ENCODE measurements at places on chromosomes 1 and 21.

- no peak for DNase-seq
These were observed 629.1 kb downstream of the SMYD3 start for GRCh38 chr1:245877976-245878375.

DNA sequence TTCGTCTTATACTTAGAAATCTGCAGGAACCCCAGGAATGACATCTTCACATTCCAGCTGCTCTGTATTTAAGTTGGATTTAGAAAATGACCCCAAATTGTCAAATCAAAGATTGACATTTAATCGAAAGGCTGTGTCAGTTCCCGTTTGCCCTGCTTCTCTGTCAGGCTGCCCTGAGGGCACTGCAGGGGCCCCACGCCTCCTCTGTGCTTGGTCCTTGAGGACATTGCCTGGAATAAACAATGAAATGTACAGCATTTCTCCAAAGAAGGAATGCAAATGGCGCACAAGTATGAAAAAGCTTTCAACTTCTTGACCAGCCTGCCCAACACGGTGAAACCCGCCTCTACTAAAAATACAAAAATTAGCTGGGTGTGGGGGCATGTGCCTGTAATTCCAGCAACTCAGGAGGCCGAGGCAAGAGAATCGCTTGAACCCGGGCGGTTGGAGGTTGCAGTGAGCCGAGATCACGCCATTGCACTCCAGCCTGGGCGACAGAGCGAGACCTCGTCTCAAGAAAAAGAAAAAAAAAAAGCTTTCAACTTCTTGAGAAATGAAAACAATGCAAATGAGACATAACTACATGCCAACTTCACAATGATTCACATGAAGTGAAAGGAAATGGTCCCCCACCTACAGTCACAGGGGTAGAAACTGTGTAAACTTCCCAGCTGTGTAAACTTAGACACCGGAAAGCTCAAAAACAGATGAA lies 3.0 kb downstream of the TMPRSS3 start:
- DNase-seq = peak; percentile 51

GRCh38 chr1:19405761-19406487 lies 79.4 kb downstream of the CAPZB start:
- no peak for DNase-seq

DNA sequence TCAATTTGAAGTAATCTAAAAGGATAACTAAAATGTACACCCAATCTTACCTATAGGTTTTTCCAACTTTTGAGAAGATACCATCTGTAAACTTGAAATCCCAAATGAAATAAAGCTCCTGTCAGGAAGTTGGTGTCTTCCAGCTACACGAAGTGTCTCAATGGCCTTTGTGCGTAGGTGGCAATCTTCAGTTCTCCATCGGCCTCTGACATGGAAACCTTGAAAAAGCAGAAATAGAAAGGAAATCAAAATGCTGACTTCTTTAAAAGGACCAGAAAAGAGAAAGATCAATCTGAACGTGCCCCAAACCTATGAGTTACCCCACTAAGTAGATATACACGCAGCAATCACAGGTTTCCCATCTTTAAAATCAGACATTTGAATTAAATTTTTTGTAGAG lies 10.0 kb downstream of the MKNK1 start:
- DNase-seq = no peak

DNA sequence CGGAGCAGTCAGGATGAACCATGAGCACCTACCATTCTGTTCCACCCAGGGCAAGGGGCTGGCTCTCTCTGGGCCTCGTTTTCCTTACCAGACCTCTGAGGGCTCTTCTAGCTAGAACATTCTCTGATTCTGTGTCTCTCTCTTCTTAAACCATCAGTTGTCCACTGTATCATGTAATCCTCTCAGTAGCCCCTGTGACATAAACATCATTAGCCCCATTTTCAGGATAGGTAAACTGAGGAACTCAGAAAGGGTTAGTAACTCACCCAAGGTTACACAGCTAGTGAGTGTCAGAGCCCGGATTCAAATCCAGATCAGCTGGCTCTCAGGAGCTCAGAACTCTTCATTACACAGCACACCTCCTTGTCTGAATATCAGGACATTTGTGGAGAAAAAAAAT lies 22.8 kb downstream of the IGSF21 start:
- no peak for DNase-seq

DNA sequence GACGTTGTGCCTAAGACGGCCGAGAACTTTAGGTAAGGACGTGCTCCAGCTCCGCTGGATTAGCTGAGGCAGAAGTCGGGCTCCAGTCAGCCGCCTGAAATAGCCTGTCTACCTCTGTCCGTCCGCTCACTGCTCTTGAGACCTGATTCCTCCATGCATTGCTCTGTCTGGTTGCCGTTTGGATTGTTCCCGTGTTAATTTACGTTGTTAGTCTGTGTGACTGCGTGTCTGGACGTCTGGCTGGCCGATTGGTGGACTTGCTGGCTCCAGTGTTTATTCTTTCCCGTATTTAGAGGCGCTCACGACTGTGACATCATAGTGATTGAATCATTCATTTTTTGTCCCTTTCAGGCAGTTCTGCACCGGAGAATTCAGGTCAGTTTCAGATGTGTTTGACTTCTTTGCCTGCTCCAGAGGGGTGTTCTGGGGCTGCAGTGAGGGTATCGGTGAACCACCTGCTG lies 684 bp downstream of the PPIH start:
- no peak for DNase-seq

DNA sequence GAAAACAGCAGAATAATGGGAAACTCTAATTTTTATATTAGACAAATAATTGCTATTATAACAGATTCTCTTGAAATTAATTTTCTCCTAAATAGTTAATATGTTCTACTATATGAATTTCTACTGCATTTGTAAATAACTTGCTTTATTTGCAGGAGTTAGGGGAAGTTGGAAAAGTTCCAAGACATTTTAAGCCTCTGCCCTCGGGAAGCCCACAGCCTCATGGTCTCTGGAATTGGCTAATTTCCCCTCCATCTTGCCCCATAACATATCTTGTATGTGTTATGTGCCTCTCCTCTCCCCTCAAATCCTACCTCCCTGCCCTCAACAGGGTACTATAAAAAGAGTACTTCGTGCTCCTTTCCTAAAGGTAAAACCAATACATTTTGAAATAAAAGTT lies 271.4 kb upstream of the NR5A2 start:
- no peak for DNase-seq

DNA sequence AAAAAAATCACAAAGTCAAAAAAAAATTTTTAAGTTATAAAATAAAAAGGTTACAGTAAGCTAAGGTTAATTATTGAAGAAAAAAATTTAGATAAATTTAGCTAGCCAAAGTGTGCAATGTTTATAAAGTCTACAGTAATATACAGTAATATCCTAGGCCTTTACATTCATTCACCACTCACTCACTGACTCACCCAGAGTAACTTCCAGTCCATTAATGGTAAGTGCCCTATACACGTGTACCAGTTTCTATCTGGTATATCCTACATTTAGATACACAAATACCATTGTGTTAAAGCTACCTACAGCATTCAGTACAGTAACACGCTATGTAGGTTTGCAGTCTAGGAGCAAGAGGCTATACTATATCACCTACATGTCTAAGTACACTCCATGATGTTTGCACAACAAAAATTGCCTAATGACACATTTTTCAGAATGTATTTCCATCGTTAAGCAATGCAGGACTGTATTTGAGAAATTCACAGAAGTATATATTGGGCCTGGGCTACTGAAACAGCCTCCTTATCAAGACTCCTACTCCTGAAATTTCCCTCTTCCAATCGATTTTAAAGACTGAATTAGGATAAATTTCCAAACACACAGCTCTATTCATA lies 155.1 kb downstream of the COP1 start:
- no peak for DNase-seq

GRCh38 chr1:210598135-210598652 lies 269.5 kb downstream of the HHAT start:
- no peak for DNase-seq

- DNase-seq = no peak
These were observed 13.2 kb downstream of the ODF2L start for GRCh38 chr1:86382878-86383277.

GRCh38 chr1:150516616-150517015 lies 1.1 kb downstream of the FALEC start:
- no peak for DNase-seq

DNA sequence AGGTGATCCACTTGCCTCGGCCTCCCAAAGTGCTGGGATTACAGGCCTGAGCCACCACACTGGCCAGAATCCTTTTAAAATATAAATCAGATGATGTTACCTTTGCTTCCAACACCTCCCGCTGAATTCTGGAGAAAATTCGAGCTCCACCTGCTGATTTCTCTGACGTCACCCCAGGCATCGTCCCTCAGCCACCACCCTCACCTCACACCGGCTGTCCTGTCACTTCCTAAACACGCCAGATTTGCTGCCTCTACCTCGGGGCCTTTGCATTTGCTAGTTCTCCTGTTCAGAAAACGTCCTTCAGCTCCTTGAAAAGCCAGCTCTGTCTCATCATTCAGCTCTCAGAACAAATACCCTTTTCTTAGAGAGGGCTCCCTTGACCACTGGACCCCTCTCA lies 57.9 kb downstream of the FBXO2 start:
- no peak for DNase-seq

DNA sequence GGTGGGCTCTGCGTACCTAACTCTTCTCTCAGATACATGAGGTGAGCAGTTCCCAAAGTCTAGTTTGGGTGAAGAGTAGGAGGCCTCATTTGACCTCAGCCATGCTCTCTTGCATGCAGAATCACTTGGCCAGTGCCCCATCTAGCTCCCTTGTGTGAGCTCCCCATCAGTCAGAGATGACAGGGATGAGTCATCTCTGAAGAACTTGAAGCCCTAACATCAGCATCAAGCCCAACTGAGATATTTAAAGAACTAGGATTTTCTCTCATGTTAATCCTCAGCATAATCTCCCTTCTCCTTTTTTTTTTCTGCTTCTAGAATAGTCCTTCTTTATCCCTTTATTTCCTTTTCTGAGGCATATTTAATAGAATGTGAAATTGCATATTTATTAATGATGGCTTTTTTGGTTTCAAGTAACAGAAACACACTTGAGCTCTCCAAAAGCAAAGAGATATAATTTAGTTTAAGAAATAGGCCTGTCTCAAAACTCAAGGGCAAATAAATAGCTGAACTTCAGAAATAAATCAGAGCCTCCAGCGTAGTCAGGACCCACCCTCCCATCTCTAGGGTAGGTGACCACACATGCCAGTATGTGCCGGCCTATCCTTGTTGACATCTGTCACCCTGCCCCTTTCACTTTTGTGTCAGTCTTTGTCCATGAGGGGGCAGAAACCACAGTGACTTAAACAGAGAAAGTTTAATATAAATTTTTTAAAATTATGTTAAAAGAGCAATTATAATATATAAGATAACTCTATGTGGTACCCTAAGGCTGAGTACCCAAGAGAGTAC lies 112.3 kb downstream of the TSEN15 start:
- DNase-seq = peak; percentile 40

GRCh38 chr1:164720440-164721227 lies 161.7 kb downstream of the PBX1 start:
- DNase-seq = no peak

DNA sequence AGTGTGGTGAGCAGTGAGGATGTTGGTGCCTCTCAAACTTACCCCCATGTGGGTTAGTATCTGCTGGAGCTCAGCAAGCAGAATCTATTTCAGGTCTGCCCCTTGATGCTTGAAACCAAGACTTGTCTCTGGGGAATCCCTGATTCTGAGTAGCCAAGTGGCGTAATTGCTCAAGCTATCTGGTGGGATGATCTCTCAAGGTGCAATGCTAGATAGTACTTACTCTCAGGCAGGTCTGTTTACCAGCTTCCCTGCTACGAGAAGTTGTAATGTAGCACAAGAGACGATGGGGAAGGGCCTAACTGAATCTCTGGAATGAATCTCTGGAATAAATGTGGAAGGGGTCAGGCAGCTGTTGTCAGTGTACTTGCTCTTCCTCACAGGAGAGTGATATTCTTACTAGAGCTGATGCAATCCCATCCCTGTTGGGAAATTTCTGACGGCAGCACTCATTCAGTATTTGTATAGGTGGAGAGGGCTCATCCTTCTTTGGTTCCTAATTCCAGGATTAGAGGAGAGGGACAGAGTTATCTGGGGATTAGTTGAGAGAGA lies 65.4 kb downstream of the MACF1 start:
- DNase-seq = peak; percentile 25

DNA sequence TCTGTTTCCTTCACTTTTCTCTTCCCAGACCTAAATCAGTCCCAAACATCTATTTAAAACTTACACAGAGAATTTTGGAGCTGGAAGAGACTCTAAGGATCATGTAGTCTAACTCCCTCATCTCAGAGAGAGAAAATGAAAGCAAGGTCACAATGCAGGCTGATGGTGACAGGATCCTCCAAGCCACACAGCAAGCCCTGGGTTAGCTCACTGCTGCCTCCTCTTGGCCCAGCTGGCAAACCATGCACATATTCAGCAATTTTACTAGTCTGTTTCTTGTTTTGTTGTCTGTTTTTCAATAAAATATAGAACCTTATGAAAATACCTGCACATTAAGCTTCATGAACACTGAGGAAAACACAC lies 27.7 kb upstream of the LY9 start:
- peak; percentile 84 for DNase-seq

DNA sequence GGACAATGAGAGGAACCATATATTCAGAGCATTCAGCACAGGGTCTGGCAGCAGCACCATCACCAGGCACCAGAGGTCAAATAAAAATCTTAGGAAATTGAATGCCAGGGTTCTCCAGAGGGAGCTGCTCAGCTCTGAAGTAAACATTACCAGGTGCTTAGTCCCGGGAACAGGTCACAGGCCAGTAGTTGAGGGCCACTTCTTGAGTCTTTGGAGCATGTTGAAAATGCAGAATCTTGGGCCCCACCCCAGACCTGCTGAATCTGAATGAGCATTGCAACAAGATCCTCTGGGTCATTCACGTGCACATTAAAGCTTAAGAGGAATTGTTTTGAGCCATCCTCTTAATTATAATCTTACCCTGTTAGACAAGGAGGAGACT lies 33.8 kb downstream of the PHC2 start:
- no peak for DNase-seq

- DNase-seq = no peak
These were observed 67.7 kb downstream of the GPATCH2 start for GRCh38 chr1:217563179-217563578.

DNA sequence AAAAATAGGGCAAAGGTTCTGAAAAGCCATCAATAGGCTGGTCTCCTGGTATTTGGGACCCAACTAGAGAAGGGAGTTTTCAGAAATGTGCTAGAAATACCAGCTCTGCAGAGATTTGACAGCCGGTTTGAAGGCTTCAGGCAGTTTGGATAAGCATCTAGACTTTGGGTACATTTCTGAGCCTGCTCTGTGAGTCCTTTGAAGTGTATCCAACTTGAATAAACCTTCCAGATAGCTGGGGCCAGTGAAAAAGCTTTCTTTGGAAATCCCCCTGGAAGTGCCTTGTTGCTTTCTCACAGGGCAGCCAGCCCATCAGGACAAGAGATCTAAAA lies 6.4 kb upstream of the PEF1 start:
- DNase-seq = no peak

- DNase-seq = no peak
These were observed 38.4 kb upstream of the PRDM2 start for GRCh38 chr1:13661539-13661938.

- DNase-seq = peak; percentile 66
These were observed 894 bp downstream of the EPB41 start for GRCh38 chr1:28915031-28915895.

DNA sequence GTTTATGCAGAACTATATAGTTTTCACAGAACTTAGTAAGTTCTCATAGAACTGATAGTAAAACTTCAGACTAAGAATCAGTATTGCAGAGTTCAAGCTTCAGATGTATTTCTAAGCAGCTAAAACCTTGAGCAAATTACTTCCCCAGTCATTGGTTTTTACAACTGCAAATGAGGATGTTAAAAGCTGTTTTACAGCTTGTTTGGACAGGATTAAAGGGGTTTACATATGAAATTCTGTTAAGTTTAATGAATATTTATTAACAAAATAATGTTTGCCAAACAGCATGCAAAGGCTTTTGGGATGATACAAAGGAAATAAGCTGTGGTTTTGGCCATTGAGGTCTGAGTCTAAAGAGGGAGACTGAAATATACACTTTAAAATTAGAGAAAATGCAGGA lies 39.1 kb downstream of the CRB1 start:
- DNase-seq = no peak

Measured in activated T-cell treated with anti-CD3 and anti-CD28 coated beads, Interleukin-2, amount 50 U/mL, for 72 hours (primary cell).